GDM1 (cell line): ENCODE measurements at places on chromosomes 13 and 19.
A peak's percentile ranks its signal among the peaks of the same experiment; 100 is the strongest.

DNA sequence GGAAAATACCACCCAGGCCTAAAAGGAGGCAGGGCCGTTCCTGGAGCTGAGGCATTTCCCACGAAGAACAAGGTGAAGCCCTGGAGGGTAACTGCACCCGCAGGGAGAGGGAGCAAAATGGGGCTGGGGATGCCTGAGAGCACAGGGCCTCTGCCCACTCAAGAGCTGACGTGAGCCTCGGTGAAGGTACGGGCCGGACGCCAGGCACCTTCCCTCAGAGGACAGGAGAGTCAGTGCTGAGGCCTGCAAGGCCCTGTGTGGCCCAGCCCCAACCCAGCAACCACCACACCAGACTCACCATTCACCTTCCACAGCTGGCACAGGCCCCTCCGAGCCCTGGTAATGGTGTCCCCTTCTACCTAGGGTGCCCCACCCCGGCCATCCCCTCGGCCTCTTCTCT lies 36.3 kb downstream of the DNMT1 start:
- DNase-seq = no peak

DNA sequence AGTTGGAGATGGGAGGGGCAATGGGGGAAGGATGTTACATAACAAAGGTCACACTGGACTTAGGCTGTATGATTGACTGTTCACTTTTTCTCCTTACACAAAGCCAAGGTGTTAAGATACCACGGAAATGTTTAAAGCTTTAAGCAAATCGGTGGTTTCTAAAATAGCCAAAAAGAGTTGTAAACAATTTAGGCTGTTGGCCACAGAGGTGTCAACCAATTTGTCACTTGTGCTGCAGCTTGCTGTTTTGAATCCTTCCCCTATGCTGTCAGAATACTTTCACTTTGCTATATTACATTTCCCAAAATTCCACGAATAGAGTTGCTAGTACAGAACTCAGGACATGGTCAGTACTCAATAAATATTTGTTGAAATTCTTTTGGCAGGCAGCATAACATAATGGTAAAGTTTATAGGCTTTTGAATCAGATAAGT lies 149.3 kb downstream of the VWA8 start:
- DNase-seq = no peak

DNA sequence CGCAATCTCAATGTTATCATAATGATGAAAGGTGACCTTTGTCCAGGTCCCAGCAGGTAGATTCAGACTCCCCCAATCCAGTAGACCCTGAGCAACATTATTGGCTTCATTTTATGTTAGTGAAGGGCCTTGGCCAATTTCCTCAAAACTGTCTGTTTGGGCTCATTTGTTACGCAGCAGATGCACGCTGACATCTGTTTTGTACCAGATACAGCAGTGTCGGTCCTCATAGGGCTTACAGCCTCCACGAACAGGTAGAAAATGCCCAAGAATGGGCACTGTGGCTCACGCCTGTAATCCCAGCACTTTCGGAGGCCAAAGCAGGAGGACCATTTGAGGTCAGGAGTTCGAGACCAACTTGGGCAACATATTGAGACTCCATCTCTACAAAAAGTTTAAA lies 13.1 kb upstream of the NMRK2 start:
- no peak for DNase-seq

DNA sequence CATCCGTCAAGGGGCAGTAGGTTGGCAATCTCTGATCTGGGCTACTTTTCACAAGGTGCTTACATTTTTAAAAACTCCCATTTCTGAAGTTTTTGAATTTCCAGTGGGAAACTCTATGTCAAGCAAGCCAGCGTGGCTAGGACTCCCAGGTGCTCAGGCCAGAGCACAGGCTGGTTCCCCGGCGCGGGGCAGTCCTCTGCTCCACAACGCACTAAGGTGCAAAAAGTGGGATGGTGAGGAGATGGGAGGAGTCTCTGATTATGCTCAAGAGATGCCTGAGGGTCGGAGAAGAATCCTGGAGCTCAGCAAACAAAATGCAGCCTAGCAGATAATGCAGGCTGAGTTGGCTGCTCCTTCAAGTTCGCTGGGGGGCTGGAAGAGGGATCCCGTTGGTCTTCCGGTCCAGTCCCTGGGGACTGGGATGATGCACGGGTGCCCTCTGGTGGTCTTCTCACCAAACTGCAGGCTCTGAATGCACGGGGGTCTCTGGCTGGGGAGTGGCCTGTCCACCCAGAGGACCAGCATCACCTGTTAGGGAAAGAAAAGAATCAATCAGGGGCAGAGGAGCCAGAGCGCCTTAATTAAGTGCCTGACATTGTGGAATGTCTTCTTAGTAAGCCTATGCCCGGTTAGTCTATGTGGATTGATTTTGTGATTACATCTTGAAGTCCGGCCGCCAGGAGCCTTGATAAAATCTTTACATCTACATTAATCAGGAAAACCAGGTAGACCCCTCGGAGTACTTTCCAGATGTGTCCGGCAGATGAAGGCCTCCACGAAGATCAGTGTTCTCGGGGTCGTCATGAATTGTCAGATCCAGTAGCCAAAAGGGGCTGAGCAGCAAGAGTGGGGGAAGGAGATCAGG lies 244.4 kb upstream of the MAB21L1 start:
- no peak for DNase-seq

DNA sequence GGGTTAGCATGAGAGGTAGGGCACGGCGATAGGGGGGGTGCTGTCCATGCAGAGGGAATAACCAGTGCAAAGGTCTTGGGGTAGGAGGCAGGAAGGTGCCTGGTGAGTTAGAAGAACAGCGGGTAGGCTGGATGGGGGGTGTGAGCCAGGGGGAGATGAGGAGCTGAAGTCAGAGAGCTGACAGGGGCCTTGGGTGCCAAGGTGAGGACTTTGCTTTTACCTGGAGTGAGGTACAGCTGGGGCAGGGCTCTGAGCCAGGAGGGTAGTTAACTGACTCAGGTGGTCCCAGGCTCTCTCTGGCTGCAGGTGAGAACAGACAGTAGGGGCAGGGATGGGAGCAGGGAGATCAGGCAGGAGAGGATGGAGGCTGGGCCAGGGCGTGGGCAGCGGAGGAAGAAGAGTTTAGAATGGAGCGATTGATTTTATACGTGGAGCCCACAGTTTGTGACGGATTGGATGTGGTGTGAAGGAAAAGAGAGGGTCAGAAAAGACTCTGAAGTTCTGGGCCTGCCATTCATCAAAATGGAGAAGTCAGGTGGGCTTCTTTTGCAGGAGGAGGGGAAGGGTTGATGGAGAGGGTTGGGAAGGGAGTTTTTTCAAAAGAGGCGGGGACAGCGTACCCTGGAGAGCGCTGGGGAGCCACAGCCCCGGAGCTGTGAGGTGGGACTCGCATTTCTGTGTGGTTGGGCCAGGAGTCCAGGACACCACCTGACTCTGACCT lies 1.2 kb upstream of the GRAMD1A start:
- DNase-seq = peak; percentile 27

DNA sequence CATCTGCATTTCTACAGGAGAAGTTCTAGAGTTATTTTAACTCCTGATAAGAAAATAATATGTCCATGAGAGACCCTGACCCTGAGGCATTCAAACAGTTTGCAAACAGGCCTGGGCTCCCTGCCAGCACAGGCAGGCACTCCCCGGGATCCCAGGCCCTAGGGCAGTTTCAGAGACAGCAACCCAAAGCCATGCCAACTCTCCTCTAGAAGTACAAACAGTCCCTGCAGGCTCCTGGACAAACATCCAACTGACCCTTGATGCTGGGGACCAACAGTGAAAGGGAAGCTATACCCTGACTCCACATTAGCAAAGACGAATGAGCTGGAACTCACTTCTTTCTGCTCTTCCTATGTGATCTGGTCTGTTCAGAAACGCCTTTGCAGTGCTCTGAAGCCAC lies 44.8 kb downstream of the CCDC70 start:
- DNase-seq = no peak

GRCh38 chr19:19176950-19177349 lies 6.9 kb upstream of the MEF2B start:
- no peak for DNase-seq

GRCh38 chr19:38125238-38125637 lies 98.8 kb downstream of the DPF1 start:
- no peak for DNase-seq

- DNase-seq = no peak
These were observed 214.6 kb upstream of the SERP2 start for GRCh38 chr13:44158881-44159632.

DNA sequence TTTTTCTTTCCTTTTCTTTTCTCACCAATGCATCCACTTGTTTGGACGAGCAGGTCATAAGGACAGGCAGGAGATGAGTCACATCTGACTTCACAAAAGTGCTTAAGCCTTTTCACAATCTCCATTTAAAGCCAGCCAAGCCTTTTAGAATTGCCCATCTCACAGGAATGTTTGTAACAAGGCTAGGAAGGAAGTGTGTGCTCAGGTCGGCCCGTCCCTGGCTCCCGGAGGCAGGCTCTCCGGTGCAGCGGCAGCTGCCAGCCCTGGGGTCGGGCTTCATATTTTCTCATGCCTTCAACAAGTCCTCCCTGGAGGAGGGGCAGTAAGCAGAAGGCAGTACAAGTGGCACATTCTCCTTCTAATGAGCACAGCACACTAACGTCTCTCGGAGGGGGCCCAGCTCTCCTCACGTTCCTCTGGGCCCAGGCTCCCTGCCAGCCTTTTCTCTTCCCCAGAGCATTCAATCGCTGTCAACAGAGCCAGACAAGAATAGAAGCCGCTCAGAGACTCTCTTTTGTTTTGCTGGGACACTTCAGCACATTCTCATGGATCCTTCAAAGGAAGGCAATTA lies 180.5 kb downstream of the COL4A1 start:
- no peak for DNase-seq

- no peak for DNase-seq
These were observed 1450.0 kb downstream of the UQCRFS1 start for GRCh38 chr19:27762933-27763332.

DNA sequence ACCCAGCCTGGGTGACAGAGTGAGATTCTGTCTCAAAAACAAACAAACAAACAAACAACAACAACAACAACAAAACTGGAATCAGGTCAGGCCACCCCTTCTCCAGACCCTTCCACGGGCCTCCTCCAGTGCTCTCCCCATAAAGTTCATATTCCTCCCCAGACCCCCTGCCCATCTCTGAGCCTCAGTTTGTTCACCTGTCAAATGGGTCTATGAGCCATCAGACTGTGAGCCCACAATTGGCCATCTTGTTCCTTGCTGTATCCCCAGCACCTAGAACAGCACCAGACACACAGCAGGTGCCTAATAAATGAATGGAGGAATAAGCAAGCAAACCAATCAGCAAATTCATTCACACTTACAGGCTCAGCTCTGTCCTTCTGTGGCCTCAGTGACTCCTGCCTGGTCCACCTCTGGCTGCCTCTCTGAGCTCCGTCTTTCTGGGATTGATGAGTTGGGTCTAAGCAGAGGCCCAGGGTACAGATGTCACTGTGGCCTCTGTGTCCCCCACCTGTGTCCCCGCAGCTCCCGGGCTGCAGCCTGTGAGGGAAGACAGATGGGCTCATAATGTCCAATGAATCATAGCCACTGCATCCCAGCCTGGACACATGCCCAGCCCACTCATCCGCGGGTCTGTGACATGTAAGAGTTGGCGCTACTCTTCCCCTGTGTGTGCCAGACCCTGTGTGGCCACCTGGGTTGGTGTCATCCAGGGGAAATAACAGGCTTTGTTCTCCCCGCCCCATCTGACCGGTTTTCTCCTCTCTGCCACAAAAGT lies 19.6 kb upstream of the PTPRS start:
- no peak for DNase-seq

DNA sequence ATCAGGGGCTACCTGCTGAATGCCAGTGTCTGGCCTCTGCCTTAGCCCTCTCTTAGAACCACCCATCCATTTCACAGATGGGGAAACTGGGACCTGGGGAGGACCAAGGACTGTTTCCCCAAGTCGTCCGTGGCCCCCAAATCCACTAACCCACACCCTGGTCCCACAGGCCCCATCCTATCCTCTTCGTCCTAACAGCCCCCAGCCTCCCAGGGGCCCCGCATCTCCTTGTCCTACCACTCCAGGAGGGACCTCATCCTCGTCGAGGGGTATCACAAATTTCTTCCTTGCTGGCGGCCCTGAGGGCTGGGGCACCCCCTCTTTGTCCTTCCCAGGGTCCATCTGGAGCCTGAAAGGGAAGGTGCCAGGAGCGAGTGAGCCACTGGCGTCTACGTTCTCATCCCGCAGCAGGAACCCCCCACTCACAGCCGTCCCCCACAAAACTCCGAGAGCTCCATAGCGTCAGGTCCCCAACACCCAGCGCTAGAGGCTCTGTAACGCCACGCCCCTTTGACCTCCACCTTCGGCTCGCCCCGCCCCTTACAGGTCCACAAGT lies 606 bp downstream of the ERCC1 start:
- DNase-seq = no peak

- DNase-seq = no peak
These were observed 3.8 kb downstream of the ZC3H4 start for GRCh38 chr19:47109541-47110375.

GRCh38 chr19:39413911-39414608 lies 1.6 kb downstream of the PLEKHG2 start:
- DNase-seq = no peak

GRCh38 chr19:30118760-30119159 lies 176.7 kb downstream of the URI1 start:
- DNase-seq = no peak

DNA sequence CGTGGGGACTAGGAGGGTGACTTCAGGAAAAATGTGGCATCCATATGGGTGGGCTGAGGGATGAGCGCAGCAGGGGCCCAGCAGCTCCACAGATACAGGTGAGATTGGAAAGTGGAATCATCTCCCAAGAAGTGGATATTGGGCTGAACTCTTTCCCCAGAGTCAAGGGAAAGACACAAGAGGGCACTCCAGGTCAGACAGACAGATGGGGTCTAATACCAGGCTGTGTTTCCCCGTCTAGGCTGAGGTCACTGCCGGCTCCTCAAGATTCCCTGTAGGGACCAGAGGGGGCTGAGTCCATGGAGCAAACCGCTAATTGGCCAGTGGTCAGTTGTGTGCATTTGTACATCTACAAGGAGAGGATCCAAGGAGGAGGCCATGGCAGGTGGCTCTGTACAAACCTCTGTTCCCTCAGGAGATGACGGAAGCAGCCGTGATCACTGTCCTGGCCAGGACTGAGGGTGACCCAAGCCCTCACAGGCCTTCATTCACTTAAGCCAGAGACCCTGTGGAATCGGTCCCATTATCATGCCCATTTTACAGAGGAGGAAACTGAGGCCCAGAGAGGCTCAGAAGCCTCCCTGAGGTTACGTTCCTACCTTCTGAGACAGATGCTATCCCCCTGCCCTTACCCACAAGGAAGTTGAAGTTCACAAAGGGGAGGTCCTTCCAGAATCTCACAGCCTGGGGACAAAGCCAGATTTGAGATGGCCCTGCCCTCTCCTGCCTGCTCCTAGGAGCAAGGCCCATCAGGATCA lies 14.9 kb upstream of the IGLON5 start:
- DNase-seq = no peak

GRCh38 chr13:76225815-76226489 lies 589.8 kb downstream of the LMO7 start:
- no peak for DNase-seq

DNA sequence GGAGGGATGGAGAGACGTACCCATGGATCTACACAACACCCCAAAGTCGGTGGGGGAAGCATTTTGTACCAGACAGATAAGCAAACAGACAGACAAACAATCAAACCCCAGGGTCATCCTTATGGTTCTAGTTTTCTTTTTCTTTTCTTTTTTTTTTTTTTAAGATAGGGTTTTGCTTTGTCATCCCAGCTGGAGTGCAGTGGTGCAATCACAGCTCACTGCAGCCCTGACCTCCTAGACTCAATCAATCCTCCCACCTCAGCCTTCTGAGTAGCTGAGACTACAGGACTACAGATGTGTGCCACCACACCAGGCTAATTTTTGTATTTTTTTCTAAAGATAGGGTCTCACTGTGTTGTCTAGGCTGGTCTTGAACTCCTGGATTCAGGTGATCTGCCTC lies 17.9 kb upstream of the FBL start:
- DNase-seq = no peak

- DNase-seq = no peak
These were observed 53.2 kb upstream of the RFC3 start for GRCh38 chr13:33764716-33765115.

- no peak for DNase-seq
These were observed 42.5 kb downstream of the GNG7 start for GRCh38 chr19:2659856-2660432.
